ENCODE measurements at places on chromosomes 4 and X. TPM values are rescaled to one million over a fixed set of nuclear protein-coding genes. Genes with fewer than 3 reads are reported as not detected.

The ATP1B4 gene
- total RNA-seq, result not detected

The PNMA5 gene
- 0.64 TPM for total RNA-seq

The WWC2 gene
- total RNA-seq, result 42.2 TPM

The ANXA10 gene
- total RNA-seq, result 0.32 TPM

The MSL3 gene
- 32.8 TPM for total RNA-seq

The NPY5R gene
- 0.32 TPM for total RNA-seq

The CNKSR2 gene
- total RNA-seq, result 4.7 TPM

The C4orf46 gene
- 13.2 TPM for total RNA-seq

The ENPP6 gene
- not detected for total RNA-seq

The ZAR1 gene
- not detected for total RNA-seq

The PDLIM3 gene
- total RNA-seq, result 96.6 TPM

The AMER1 gene
- 1.7 TPM for total RNA-seq

The SMIM10L2A gene
- under 0.01 TPM for total RNA-seq

The LAMTOR3 gene
- total RNA-seq, result 20.9 TPM

The BEX4 gene
- total RNA-seq, result 7.1 TPM

The TMEM255A gene
- not detected for total RNA-seq

The COL25A1 gene
- total RNA-seq, result 6.9 TPM

The MAGEA10 gene
- total RNA-seq, result not detected

The KLB gene
- total RNA-seq, result not detected

The GPAT3 gene
- 15.1 TPM for total RNA-seq

The RBMXL3 gene
- not detected for total RNA-seq
